ENCODE measurements at places on chromosomes 12 and 14. TPM values are rescaled to one million over a fixed set of nuclear protein-coding genes. Genes with fewer than 3 reads are reported as not detected.

DNA sequence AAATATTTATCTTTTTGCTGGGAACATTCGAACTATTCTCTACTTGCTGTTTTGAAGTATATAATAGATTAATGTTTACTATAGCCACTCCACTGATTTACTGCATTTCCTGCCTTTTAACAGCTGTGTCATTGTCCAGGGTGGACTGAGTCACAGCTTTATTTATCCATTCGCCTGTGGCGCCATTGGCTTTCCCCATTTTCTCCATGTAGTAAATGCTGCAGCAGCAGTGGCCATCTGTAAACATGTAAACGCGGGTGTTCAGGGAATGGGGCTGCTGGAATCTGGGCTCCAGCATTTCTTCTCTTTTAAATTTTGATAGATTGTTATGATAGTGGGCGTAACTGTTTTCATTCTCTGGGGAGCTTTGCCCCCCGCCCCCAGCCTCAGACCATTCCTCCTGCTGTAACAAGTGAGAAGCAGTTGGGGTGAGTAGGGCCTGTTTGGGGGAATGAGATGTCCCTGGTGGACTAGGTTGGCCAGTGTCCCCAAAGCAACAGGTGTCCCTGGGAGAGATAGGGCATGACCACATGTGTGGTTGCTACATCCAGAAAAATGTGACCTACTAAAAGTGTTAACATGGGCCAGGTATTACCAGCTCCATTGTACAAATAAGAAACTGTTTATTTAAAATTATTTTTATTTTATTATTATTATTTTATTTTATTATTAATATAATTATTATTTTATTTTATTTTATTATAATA lies 32.9 kb downstream of the RIN3 start:
- DNase-seq, result no peak

DNA sequence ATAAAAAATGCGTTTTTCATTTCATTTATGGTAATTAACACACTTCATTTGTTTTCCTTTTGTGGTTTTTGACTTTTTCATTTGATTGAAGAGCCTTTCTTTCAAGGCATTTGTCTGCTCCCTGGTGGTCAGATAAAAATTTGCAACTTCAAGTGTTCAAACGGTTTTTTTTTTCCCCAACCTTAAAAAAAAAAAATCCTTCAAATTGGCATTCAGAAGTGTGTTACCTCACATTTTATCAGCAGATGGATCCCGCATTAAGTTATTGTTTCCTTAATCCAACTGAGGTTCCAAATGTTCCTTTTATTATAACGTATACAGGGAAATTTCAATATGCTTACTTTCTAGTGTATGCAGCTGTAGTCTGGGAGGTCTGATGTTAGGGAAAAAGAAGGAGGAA lies 47.2 kb downstream of the MYF5 start:
- peak; percentile 34 for DNase-seq

GRCh38 chr12:70227911-70228310 lies 15.3 kb upstream of the CNOT2 start:
- DNase-seq, result no peak

Gene FAM181A
- not detected for polyA plus RNA-seq
